ENCODE measurements at places on chromosomes 1 and 21. TPM values are rescaled to one million over a fixed set of nuclear protein-coding genes. Genes with fewer than 3 reads are reported as not detected.

- peak; percentile 42 for DNase-seq
Measured at GRCh38 chr1:151458802-151459330, 428 bp downstream of the POGZ start.

DNA sequence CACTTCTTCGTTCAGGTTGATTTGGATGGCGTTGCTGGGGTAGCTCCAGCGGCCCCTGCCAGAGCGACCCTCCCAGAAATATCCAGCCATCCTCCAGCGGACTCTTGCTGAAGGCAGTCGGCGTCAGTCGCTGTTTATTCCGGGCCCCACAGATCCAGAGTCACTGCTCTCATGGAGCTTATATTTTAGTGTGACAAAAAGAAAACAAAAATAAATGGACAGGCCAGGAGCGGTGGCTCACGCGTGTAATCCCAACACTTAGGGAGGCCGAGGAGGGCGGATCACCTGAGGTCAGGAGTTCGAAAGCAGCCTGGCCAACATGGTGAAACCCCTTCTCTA lies 791 bp upstream of the CFAP298 start:
- DNase-seq = no peak

- peak; percentile 5 for DNase-seq
Measured at GRCh38 chr1:169949139-169949538, 55.4 kb upstream of the SCYL3 start.

- DNase-seq = no peak
Measured at GRCh38 chr1:204110894-204111633, 38.1 kb downstream of the SOX13 start.

DNA sequence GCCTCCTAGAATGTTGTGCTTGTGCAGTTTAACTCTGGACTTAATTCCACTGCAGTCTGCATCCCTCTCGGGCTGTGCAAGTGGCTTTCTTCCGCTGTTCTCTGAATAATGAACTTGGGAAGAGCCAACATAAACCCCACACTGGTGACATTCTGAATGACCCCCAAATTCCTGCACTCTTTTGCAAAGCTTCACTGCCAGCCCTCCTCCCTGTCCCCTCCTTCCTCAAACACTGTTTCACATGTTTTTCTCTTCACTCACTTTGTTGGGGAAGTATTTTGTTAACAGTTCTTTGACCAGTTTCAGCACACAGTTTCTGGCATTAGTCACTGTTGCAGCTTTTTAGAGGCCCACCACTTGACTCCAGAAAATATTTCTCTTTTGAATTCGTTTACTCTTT lies 39.7 kb downstream of the GNG12 start:
- no peak for DNase-seq

GRCh38 chr1:210769473-210769872 lies 364.5 kb downstream of the KCNH1 start:
- no peak for DNase-seq

- DNase-seq = no peak
Measured at GRCh38 chr1:224800486-224801119, 128.9 kb upstream of the DNAH14 start.

GRCh38 chr21:23837564-23837963 lies 1769.7 kb downstream of the MRPL39 start:
- no peak for DNase-seq

- no peak for DNase-seq
Measured at GRCh38 chr1:154896771-154897286, 26.7 kb upstream of the KCNN3 start.

DNA sequence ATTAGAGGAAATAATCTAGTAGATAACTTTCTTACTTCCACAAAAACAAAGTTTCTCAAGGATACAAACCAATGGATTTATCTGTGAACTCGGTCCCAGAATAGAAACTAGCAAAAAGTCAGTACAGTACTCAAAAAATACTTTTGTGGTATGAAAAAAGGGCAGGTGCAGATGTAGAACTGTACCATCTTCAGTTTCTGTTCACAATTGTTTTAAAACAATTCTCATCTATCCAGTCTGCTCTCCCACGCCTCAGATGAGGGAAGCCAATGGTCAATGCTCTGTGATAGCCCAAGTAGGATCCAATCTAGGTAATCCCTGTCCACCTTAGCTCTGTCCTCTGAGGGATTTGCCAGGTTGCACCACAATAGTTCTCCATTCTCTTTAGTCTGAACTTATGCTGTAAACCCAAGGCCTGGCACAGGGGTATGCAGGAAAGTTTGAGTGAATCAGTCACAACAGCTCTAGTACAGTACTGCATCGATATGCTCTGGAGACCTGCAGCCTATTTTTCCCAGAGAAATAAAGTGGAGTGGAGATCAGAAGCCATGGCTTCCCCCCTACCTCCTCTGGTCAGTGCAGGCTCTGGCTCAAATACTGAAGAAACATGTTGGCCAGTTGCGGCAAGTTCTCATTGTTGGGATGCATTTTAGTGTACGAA lies 1.4 kb downstream of the KTI12 start:
- DNase-seq = no peak

GRCh38 chr1:45051005-45051772 lies 39.1 kb downstream of the UROD start:
- DNase-seq = no peak

- no peak for DNase-seq
Measured at GRCh38 chr1:22717037-22717760, 6.6 kb downstream of the EPHB2 start.

The KCNJ15 gene
- total RNA-seq = 3.4 TPM

The CGN gene
- 6.0 TPM for total RNA-seq

The COL8A2 gene
- total RNA-seq = 10.7 TPM

The ABCD3 gene
- 49.8 TPM for total RNA-seq

The SLC2A5 gene
- total RNA-seq = 9.1 TPM

The WNT9A gene
- 1.5 TPM for total RNA-seq

The FBXO44 gene
- 9.3 TPM for total RNA-seq
